ENCODE measurements at places on chromosomes 2 and 18. TPM values are rescaled to one million over a fixed set of nuclear protein-coding genes. Genes with fewer than 3 reads are reported as not detected.

DNA sequence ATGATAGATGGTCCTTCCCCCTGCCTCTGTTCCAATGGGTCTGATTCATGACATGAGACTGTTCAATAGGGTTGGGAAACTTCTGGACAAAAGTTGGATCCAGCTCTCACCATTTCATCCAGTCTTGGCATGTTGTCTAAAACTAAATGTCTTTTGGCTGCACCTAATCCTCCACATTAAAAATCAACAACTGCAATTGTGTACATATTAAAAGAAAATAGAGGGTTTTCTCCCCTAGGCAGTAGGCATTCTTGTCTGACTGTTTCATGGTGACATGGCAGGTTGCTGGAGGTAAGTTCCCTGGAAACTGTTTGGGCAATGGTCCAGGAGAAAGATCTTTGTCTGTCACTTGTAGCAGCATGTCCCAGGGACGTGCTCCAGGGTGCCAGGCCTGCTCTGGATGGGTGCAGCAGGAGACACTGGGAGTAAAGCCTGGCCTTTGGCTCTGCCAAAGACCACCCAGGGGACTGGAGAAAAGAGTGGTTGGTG lies 135.8 kb downstream of the TCF4 start:
- DNase-seq: no peak
- no peak overlapping the region for H3K4me3 ChIP-seq
- no peaks in the 10 kb centered on the region for H3K27me3 ChIP-seq
- no peak overlapping the region for H3K27ac ChIP-seq

- H3K27me3 ChIP-seq: no peaks in the 10 kb centered on the region
- H3K36me3 ChIP-seq: no peaks in the 10 kb centered on the region
- H3K4me1 ChIP-seq: no peaks in the 10 kb centered on the region
These were observed 29.0 kb upstream of the SERPINB2 start for GRCh38 chr18:63858456-63858855.

DNA sequence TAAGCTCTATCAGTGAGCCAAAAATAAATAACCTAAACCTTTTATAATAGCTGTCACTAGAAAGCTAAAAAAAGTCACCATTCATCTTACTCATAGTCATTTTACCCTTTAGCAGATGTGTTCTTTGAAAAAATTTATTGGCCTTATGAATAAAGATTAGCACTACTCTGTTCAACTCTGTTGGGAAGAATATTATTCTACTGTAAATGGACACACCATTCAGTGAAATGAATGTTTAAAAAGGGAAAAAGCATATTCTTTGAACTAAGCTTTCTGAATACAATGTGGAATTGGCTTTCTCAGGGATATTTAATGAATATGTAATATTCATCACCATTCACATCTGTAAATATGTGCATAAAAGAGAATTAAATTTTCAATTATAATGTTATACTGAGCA lies 422.0 kb downstream of the CBLN2 start:
- H3K4me1 ChIP-seq: no peaks in the 10 kb centered on the region
- H3K4me3 ChIP-seq: no peak overlapping the region
- no peaks in the 10 kb centered on the region for H3K36me3 ChIP-seq
- H3K27ac ChIP-seq: no peak overlapping the region
- no peak for DNase-seq
- H3K27me3 ChIP-seq: no peaks in the 10 kb centered on the region

DNA sequence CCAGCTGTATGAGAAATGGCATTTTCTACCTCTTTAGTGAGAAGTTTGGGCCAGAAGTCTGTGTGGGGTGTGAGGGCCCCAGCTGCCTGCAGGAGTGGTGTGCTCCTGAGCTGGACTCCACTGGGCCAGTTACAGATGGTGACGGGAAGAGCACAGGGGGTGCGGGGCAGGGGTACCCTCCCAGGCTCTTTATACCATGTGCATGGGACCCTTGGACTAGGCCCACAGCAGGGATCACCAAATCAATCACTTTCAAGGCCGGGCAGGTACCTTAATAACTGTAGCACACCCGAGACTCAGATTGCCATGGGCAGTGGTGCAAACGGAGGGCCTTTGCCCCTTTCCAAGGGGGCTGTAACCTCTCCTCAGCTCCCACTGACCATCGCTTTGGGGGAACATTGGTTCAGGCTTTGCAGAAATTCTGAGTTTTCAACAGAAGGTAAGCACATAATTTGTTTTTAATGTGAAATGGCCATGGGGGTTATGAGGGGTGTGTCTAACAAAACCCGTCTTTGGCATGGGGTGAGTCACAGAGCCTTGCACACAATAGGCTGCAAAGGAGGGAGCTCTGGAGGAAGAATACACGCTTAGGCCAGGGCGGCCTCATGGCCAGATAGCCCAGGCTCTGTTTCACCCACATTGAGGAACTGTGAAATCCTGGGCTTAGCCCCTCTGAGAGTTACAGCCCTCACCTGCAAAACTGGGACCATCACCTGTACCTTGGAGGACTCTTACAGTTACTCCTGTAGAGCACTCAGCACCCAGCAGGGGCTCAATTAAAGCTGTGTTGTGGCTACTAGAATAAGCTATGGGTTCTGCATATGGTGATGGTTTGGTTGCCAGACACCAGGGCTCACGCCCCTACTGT lies 141.0 kb upstream of the BCL2L11 start:
- H3K4me3 ChIP-seq: no peak overlapping the region
- H3K4me1 ChIP-seq: peaks cover 6% of the 10 kb centered on the region
- no peaks in the 10 kb centered on the region for H3K36me3 ChIP-seq
- no peak overlapping the region for H3K27ac ChIP-seq
- peak; percentile 12 for DNase-seq

DNA sequence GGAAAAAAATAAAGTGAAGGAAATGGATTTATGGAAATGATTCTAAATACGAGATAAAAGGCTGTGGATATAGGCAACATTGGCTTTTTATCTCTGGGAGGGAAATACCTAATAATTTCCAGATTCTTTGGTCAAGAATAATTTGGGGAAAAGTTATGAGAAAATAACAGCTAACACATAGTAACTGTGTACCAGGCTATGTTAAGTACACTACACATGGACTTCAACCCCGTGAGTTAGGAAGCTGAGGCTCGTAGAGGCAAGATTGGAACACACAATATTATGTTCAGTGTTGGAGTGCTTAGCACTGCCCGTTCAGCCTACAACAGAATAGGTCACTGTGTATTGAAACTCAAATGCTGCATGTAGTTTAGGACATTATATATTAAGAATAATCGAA lies 34.3 kb upstream of the GPD2 start:
- peaks cover 20% of the 10 kb centered on the region for H3K27me3 ChIP-seq
- no peaks in the 10 kb centered on the region for H3K36me3 ChIP-seq
- DNase-seq: no peak
- H3K4me1 ChIP-seq: no peaks in the 10 kb centered on the region
- no peak overlapping the region for H3K4me3 ChIP-seq
- H3K27ac ChIP-seq: no peak overlapping the region

DNA sequence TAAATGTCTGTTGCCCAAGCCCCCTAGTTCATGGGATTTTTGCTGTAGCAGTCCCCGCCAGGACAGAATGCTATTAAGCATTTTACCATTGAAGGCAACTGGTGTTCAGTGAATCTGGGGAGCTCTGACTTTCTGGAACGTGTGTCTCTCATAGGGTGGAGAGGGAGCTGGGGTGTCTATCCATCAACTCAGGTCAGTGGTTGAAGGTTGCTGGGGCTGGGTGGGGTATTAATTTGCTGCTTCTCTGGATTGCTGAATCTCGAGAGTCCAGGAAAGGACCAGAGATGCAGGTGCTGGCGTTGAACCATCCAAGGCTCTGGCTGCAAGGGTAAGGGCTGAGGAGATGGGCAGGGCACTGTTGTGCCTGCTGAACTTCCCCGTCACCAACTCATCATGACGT lies 66.8 kb upstream of the NCK2 start:
- no peak for DNase-seq
- no peak overlapping the region for H3K27ac ChIP-seq
- no peaks in the 10 kb centered on the region for H3K36me3 ChIP-seq
- no peaks in the 10 kb centered on the region for H3K4me1 ChIP-seq

GRCh38 chr18:3675994-3676393 lies 226.0 kb downstream of the TGIF1 start:
- no peaks in the 10 kb centered on the region for H3K36me3 ChIP-seq
- H3K27me3 ChIP-seq: no peaks in the 10 kb centered on the region
- H3K4me3 ChIP-seq: no peak overlapping the region
- no peak for DNase-seq
- no peak overlapping the region for H3K27ac ChIP-seq

DNA sequence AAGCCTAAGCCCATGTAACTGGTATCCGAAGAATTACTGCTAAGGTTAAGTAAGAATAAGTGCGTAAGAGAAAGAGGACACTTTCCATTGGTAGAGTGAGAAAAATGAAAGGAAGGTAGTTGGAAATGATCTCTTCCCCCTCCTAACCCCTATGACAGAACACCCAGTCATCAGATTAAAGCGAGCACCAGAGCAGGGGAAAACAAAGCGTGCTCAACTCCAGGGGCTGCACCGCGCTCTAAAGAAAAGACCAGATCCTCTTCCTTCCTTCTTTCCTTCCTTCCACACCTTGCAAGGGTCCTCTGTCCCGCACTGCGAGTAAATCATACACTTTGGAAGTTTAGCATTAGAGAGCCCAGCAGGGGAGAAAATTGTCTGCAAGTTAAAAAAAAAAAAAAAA lies 971 bp upstream of the CDH7 start:
- no peaks in the 10 kb centered on the region for H3K36me3 ChIP-seq
- peaks cover 15% of the 10 kb centered on the region for H3K4me1 ChIP-seq
- peaks cover 43% of the 10 kb centered on the region for H3K27me3 ChIP-seq
- no peak overlapping the region for H3K27ac ChIP-seq
- peak overlapping the region; percentile 81 for H3K4me3 ChIP-seq
- DNase-seq: peak; percentile 21

The TGIF1 gene
- 294 TPM for total RNA-seq

GRCh38 chr2:68722712-68723111 lies 11.9 kb upstream of the ARHGAP25 start:
- peak; percentile 64 for DNase-seq
- no peak overlapping the region for H3K27ac ChIP-seq
- H3K36me3 ChIP-seq: no peaks in the 10 kb centered on the region
- H3K4me1 ChIP-seq: peaks cover 2% of the 10 kb centered on the region

DNA sequence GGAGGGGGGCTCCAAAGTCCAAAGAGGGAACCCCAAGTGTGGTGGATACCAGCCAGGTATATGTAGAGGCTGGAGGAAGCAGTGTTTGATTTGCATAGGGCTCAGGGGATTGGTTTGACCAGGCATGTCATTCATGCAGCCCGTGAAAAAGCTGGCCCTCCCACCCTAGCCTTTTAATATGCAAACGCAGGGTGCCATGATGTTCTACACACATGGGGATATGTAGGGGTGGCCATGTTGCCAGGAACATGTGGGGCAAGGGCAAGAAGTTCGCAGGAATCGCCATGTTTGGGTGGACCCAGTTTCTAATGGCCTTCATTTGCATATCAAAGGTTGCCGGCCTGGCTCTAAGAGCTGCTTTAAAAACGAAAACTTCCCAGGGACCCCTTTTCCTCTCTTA lies 33.6 kb downstream of the B3GNT7 start:
- H3K27me3 ChIP-seq: no peaks in the 10 kb centered on the region
- peak; percentile 45 for DNase-seq
- no peaks in the 10 kb centered on the region for H3K4me1 ChIP-seq
- no peak overlapping the region for H3K27ac ChIP-seq
- no peaks in the 10 kb centered on the region for H3K36me3 ChIP-seq

The LRP2 gene
- total RNA-seq: 1.9 TPM

The DSG2 gene
- 144 TPM for total RNA-seq

GRCh38 chr2:136107051-136108033 lies 10.6 kb downstream of the CXCR4 start:
- H3K27me3 ChIP-seq: no peaks in the 10 kb centered on the region
- no peaks in the 10 kb centered on the region for H3K4me1 ChIP-seq

Data from GM23338 (cell line).